ENCODE measurements at places on chromosomes 7 and 10.

GRCh38 chr10:128861018-128861901, 605.8 kb upstream of the MGMT start:
- no peak for DNase-seq

GRCh38 chr7:24817339-24817738, 60.1 kb upstream of the GSDME start:
- no peak for DNase-seq

DNA sequence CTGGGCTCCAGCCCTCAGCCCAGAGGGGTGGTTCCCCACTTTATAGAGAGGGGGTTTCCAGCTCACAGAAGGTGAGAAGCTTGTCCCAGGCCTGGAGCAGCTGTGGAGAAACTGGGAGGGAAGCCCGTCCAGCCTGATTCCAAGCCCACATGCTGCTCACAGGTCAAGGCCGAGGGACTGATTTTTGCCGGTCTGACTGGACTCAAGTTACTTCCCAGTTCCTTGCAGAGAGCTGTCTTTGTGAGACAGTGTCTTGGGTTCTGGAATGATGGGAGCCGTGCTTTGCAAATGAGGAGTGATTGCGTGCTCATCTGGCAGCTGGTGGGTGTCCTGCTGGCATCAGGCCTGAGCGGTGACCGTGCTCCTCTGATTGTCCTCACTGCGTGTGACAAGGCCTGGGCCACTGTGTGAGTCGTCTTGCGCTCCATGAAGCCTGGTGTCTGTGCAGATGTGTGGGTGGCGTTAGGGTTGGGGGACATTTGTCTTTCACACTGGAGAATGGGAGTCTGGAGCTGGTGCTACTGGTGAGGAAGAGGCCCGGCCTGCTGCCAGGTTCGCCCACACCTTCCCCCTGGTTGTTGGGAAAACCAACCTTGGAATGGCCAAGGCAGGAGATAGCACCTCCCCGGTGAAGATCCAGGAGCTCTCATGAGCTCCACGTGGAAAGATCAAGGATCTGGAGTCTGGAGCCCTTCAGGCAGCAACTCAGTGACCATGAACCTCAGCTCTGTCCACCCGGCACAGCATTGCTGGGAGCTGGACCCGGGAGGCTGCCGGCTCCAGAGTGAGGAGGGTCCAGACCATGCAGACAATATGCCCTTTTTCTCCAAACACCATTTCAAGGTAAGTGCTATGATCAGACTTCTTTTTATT, 129.6 kb downstream of the SMURF1 start:
- DNase-seq = no peak

GRCh38 chr10:77391605-77392235, 245.9 kb downstream of the KCNMA1 start:
- DNase-seq = peak; percentile 28

DNA sequence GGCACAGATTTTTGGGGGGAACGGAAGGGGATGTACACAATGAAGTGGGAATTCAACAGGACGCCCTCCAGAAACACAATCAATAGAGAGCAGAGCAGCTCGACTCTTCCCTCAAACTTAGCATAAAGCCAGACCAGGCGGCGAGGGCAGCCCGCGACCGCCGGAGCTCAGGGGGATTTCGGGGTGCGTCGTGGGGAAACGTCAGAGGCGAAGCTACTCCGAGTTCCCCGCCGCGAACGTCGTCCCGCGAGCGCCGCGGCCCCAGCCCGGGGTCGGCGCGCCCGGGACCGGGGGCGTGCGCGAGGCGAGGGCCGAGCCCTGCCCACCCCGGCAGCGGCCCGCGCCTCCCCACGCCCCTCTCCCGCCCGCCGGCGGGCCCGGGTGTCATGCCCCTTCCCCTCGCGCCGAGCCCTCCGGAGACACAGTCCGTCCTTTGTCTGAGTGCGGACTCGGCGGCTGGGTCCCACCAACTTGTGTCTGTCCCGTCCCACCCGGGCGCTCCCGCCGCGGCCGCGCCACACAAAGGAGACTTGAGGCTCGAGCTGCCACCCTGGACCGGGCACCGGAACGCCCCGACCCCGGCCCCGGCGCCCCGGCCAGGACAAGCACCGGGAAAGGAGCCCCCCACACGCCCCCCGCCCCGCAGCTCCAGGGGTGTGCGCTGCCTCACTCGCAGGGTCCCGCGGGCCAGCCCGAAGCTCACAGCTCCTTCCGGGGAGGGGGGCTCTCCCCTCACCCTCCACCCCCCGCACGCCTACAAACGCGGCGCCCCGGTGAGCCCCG, 634 bp downstream of the EZH2 start:
- peak; percentile 68 for DNase-seq
